ENCODE measurements at places on chromosomes 11 and 22. TPM values are rescaled to one million over a fixed set of nuclear protein-coding genes. Genes with fewer than 3 reads are reported as not detected.

Gene OR52A1
- not detected for total RNA-seq

Gene CD6
- under 0.01 TPM for total RNA-seq

Gene LAMTOR1
- 81.2 TPM for total RNA-seq

Gene SLC29A2
- total RNA-seq: 0.12 TPM

Gene PEX16
- total RNA-seq: 30.0 TPM
